ENCODE measurements at places on chromosomes 3 and 15.

GRCh38 chr3:58640700-58641372 lies 25.7 kb downstream of the FAM3D start:
- DNase-seq, result peak; percentile 66

DNA sequence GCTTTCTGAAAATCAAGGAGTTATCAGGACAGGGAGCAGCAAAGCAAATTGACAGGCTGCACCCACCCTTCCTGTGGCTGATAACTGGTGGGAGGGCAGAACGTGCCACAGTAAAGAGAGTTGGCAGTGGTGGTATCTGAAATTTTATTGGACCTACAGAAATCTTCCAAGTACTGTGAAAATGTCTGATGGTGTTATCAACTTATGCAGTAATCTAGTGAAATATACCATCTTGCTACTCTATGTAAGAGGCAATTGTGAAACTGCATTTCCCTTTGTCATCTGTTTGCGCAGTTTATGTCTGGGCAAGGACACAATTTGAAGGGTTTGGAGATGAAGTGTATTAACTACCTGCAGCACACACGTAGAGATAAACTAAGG lies 1.5 kb downstream of the PLCL2 start:
- DNase-seq, result no peak

- DNase-seq, result peak; percentile 72
These were observed 43.0 kb downstream of the FLNB start for GRCh38 chr3:58051196-58051595.

- DNase-seq, result no peak
These were observed 16.8 kb downstream of the LPP start for GRCh38 chr3:188170461-188171459.

GRCh38 chr15:90407871-90408317 lies 19.9 kb downstream of the IQGAP1 start:
- DNase-seq, result no peak

DNA sequence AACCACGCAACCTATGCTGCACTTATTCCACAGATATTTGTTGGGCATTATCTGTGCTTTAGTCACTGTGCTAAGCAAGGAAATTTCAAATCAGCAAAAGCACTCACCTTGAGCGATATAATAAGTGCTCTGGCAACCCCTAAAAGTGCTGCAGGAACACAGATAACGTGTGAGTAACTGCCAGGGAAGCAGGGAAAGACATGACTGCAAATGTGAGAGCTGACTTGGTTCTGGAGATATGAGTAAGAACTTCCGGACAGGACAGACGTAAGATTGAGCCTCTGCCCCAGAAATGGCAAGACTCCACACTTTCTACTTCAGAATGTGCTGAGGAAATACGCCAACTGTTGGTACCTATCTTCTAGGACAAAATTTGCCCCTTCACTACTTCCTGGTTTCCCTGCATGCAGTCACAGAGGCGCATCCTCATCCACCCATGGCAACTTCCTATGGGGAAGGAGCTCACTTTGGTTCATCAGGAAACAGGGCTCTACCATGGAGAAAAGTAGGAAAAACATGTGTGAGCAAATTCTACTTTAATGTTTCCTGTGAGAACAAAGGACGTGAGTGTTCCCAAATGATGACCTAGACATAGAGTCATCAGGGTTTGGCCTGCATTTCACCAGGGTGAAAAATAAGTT lies 41.7 kb downstream of the AQP9 start:
- no peak for DNase-seq

DNA sequence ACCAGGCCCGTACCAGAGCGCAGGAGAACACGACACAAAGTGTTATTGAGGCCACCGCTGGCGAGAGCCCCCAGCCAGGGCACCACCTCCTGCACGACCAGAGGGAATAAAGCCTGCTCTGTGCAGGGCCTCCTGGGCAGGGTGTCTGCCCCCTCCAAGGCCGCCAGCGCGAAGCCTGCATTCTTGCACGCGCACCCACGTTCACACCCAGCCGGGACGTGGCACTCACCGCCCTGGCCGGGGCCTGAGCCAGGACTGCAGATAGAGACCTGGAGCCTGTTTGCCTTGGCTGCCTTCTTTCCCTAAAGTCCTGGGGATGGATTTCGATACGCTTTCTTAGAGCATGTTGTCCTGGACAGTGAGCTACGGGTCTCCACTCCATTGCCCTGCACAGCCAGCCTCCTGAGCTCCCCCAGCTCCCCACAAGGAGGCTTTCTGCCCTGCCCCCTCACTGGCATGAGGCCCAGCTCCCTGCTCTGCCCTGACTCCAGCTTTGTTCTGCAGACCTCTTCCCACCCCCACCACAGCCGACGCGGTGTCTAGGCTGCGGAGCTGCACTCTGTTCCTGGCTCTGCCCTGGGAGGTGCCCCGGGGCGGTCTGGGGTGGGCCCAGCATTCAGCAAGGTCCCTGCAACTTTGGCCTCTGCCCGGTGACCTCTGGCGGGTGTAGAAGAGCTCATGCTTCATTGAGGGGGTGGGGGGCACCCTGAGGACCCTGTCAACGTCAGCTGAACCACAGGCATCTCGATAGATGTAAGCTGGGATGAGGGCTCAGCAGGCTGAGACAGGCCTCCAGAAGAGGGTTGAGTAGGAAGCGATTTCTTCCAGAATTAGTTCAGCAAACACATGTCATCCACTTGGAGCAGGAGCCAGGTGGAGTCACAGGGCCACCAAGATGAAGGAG lies 145.0 kb downstream of the LRRK1 start:
- peak; percentile 12 for DNase-seq

DNA sequence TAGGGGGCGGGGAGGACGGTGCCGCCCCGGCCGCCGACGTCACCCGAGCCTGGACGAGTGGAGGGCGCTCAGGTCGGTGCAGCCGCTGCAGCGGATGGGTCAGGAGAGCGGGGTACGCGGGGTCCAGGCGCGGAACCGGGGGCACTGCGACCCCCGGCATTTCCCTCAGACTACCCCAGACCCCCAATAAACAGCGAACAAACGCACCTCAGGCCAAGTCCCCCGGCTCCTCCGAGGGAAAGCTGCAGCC lies 78.9 kb downstream of the IQSEC1 start:
- DNase-seq, result no peak

- no peak for DNase-seq
These were observed 46.0 kb downstream of the RUBCN start for GRCh38 chr3:197690754-197691153.

- no peak for DNase-seq
These were observed 127.9 kb downstream of the TUSC7 start for GRCh38 chr3:116837483-116837882.

DNA sequence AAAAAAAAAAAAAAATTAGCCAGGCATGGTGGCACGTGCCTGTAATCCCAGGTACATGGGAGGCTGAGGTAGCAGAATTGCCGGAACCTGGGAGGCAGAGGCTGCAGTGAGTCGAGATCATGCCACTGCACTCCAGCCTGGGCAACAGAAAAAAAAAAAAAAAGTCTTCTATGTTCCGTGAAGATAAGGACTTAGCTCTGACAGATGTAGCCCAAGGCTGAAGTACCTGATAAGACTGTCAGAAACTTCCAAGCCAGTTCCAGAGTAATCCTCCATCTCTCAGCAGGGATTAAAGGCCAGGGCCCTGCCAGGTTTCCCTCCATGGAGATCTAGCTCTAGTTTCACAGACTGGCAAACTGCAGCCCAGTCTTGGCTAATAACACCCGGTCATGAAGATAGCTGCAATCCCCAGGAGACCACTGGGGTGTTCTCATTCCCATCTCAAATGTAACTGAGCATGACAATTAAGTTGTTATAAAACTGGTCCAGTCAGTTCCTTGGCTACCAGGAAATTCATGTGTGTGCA lies 8.5 kb downstream of the CDCP1 start:
- DNase-seq, result peak; percentile 65

DNA sequence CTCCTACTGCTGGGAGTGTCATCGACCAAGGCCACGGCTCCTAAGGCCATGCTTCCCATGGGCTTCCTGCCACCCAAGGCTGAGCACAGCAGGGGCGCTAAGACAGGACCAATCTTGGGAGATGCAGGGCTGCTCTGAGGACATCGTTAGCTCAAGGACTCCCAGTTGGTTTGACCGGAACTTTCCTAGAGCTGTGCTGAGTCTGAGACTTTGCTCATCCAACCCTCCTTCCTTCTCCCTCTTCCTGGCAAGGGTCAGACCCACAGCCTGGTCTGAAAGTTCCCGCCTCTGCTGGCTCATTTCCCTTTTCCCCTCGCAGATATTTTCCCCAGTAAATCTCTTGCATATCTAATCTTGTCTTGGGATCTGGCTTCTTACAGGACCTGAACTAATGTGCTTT lies 57.2 kb downstream of the EPHB3 start:
- DNase-seq, result no peak

GRCh38 chr3:9129365-9129764 lies 120.1 kb downstream of the SRGAP3 start:
- no peak for DNase-seq

DNA sequence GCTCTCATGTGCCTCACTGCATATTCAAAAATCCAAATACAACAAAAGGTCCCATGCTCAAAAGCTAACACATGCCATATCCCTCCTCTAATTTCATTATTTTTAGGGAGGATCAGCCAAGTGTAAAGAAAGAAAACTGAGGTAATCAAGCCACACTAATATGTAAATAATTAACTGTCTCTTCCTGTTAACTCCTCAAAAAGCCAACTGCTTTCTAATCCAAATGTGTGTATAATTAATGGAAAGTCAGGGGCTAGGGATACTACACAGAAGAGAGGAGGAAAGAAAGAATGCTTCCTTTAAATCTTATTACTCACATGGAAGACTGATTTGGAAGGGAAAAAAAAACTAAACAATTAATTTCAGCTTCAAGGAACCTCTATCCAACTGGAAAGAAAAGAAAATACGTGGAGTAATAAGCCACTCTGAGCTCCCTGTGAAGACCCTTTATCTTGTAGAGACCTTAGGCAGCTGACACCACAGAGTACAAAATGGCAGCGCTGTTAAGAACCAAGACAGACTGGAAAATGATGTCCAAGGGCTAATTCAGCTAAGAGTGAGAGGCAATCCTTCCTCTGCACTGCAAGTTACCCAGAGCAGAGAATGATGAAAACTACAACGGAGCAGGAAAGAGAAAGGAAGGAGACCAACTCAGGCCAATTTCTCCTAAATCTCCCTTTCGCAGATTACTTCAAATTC lies 56.8 kb downstream of the ZNF148 start:
- no peak for DNase-seq

DNA sequence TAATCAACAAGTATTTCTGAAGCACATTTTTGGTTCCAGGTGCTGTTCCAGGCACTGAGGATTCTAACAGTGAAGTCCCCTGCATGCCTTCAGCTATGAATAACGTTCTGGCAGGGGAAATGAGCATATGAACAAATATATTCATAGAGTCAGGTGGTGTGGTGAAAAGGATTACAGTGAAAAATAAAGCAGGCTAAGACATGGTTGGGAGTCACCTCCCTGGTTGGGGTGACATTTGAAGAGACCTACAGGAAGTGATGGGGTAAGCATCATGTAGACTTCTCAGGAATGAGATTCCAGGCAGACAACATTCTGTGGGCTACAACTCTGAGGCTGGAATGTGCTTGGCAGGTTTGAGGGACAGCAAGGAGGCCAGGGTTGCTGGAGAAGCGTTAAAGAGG lies 15.0 kb downstream of the FRMD4B start:
- DNase-seq, result peak; percentile 78

GRCh38 chr15:99631255-99631654 lies 65.5 kb downstream of the MEF2A start:
- no peak for DNase-seq

DNA sequence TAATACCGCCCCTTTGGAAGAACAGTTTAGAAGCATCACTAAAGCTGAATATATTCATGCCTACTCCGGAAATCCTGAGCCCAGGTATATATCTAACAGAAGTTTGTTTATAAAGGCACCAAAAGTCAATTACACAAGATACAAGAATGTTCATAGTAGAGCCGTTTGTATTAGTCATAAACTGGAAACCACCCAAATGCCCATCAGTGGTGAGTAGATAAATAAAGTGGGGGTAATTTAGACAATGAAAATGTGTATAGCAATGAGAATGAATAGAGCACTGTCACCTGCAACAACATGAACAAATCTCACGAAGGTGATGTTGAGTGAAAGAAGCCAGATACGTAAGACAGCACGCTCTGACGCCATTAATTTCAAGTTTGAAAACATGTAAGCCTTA lies 68.3 kb upstream of the GLCE start:
- DNase-seq, result peak; percentile 56

GRCh38 chr3:3288255-3288654 lies 108.8 kb upstream of the CRBN start:
- DNase-seq, result no peak

DNA sequence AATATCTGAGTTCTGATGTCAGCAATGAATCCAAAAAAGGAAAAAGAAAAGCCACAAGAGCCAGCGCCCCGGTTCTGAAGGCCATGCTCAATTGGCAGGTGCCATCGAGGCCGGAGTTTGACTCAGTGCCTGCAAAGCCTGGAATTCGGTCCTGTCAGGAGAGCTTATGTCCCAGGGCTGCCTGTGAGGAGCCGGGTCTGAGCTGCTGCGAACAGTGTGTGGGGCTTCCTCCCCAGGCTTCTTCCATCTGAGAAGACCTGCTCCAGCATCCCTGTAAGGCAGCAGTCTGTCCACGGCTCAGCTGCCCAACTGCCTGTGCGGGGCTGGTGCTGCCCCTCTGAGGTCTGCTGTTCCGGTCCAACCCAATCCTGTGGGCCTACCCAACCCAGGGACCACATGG lies 46.1 kb downstream of the ROPN1B start:
- no peak for DNase-seq

Data from fibroblast of skin of back (primary cell).